ENCODE measurements at places on chromosomes 7 and 10.

GRCh38 chr7:25862261-25863004 is 289.6 kb upstream of the NFE2L3 start:
- DNase-seq = peak; percentile 100

- DNase-seq = no peak
These were observed 10.6 kb downstream of the SKIDA1 start for GRCh38 chr10:21514818-21515351.

DNA sequence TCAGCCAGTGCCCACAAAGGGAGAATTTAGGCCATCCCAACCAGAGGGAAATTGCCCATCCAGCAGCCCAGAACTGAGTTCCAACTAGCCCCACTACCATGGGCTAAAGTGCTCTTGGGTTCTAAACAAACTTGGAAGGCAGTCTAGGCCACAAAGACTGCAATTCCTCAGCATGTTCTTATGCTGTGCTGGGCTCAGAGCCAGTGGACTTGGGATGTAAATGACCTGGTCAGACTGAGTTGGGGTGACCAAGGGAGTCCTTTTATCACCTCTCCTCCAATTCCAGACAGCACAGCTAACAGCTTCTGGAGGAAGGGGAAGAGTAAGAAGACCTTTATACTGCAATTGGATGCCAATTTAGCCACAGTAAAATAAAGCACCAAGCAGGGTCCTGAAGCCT is 607.2 kb upstream of the KCND2 start:
- DNase-seq = no peak

GRCh38 chr10:30709229-30709628 is 79.7 kb upstream of the LYZL2 start:
- DNase-seq = no peak

DNA sequence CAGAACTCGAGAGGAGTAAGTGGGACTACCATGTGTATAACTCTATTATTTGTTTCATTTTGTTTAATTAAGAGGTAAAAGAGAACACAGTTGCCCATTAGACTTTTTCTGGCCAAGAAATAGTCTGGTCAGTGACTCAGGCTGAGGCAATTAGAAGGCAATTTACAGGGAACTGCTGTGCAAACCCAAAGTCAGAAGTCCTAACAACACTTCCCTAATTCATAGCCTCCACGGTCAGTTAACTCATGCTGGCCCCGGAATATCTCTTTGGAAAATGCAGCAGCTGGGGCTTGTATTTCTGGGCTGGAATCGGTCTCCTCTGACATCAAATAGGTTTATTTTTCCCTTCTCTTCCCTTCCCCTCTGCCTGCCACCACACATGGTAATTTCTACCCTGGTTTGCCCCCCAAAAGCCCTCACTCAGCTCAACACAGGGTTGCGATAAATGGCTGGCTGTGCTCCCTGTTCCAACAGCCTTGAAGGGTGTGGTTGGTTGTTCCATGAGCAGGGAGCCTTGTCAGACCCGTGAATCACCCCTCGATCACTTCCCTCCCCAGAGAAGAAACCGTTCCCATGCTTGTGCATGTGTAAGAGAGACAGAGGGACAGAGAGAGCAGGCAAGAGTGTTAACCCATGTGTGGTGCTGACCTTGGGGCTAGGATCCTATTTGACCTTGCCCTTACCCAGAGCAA is 5.3 kb downstream of the SH3PXD2A start:
- DNase-seq = peak; percentile 60

DNA sequence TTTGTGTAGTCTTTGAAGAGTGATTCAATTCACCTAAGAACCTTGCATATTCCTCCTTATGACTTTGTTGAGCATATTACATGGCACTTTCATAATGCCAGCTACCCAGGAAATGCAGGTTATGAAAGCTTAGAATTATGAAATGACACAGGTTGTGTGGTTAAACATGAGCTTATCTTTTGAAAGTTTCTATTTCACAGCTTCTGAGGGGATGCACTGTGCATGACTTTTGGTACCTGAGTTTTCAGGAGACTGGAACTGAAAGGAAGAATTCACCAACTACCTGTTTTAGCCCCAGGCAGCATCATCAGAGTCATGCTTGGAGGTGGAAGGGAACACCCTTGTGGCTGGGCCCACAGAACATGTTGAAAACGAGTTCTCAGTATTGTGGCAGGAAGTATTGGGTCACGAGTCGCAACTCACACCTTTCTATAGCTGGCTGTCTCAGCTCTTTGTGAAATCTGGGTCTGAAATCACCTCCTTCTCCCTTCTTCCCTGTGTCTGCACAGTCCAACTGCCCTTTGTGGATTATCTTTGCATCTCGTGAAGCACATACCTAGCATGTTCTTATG is 228.2 kb downstream of the PTEN start:
- peak; percentile 69 for DNase-seq

DNA sequence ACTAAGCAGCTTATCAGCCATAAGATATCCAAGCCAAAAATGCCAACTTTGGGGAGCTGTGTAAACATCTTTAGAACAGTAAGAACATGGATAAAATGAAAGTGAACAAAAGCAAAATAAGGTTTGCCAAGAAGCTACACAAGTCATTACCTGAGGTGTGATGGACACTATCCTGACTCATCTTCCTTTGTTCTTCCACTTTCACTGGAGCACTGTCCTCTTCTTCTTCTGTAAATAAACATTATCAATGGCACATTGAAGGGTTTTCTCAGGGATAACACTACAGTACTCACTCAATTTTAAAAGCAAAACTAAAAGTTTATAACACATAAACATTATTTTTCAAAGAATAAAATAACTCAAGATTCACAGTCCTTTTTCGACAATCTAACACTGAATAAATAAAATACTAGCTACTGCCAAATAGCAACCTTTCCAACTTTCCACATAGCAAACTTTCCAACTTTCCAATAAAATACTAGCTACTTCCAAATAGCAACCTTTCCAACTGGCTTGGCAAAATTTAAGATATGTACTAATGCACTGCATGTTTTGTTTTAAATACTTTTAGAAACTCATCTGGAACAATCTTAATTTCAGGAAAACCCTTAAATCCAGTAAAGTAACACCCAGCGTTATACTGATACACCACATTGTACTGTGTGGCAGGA is 174.1 kb downstream of the SKAP2 start:
- DNase-seq = no peak

DNA sequence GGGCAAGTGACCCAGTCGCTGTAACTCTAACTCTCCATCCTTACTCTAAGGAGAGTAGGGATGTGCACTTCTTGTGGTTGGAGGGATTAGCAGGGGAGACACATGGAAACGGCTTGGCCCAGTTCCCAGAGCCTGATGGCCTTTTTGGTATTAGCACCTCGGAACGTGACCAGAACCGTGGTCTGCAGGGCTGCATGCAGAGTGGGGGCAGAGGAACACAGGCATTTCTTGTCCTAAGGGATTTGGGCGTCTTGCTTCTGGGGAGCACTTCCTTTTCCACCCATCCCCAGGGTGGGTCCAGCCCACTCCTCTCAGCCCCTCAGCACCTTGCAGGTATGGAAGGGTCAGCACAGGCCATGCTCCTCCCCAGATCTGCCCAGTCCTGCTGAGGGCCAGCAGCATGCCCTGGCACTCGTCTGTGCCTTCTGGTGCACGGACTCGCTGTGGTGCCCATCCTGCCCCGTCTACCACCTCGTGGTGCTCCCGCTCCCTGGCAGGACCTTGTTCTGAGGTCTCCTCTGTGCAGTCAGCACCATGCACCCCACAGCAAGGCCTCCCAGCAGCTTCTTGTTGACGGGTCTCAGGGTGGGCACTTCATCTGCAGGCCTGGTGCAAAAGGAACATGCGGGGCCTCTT is 109.6 kb downstream of the ACTR3B start:
- no peak for DNase-seq

- DNase-seq = no peak
These were observed 90.1 kb downstream of the ABCC2 start for GRCh38 chr10:99872367-99873162.

- no peak for DNase-seq
These were observed 125.5 kb downstream of the SORBS1 start for GRCh38 chr10:95435548-95436279.

DNA sequence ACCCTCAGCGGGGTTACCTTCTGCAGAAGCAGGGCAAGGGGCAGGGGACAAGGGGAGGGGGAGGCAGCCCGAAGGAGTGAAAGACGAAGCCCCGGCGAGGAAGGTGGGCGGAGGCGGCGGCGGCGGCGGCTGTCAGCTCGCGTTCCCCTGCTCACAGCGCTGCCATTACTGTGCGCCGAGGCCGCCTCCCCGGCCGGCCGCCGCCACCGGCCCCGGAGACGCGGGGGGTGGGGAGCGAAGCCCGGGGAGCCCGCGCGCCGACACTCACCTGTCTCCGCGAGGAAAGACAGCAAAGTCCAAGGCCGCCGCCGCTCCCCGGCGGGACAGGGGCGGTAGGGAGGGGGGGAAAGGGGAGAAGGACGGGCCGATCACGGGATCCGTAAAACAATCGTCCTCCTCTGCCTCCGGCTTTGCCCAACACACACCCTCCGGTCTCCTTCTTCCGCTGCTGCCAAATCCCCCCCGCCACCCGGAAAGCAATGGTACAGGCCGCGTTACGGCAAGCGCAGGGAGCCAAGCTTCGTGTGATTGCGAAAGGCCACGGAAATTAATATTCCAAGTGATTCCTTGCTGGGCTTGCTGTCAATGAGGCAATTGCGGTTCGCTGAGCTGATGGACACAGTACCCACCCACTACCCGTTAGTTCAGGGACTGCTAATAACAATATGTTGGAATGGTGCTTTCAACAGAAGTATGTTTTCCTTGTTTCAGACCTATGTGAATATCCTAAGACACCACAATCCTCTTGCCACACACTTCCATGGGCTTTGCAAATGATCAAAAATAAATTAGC is at the start of gene CUL2:
TSS of gene CUL2 (minus strand) at position 180 of the 793 bp plus-strand sequence. CDS start 19,024 bp downstream, outside the sequence.
- peak; percentile 87 for DNase-seq

- DNase-seq = peak; percentile 92
These were observed 41.0 kb upstream of the OIT3 start for GRCh38 chr10:72852508-72852907.

GRCh38 chr10:103915796-103916195 is 2.2 kb downstream of the STN1 start:
- peak; percentile 53 for DNase-seq

- no peak for DNase-seq
These were observed 61.2 kb downstream of the AHR start for GRCh38 chr7:17359610-17360009.

DNA sequence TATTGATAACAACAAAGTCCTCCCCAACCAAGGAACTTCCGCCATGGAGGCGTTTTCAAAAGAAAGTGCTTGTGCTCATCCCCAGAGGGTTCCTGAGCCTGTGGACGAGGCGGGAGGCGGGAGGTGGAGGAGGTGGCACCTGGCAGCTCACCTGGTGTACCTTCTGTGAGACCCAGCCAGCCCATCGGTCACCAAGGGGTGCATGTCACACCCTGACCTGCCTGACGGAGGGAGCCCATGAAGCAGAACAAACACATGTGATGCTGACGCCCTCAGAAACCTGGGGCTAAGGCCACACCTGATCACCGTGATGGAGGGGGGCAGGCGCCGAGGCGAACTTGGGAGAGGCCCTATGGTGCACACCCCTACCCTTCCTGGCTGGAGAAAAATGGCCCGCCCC is 458.8 kb downstream of the DNAJB6 start:
- no peak for DNase-seq

GRCh38 chr10:85446827-85447226 is 919.8 kb downstream of the GRID1 start:
- DNase-seq = peak; percentile 58

DNA sequence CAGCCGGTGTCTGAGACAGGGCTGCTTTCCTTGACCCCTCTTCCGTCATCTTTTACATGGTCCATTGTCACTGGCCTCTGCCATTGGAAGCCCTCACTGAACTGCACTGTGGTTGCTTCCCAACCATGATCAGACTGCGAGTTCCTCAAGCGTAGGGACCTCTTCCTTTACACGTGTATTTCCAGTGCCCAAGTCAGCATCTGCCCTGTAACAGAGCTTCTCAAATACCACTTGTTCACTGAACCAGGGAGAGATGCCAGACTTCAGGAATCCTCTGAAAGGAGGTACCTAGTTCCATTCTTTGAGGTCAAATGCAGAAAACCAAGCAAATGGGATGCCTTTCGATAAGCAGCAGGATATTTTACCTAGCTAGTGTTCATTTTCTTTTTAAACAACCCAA is 145.1 kb downstream of the NRP1 start:
- DNase-seq = no peak

DNA sequence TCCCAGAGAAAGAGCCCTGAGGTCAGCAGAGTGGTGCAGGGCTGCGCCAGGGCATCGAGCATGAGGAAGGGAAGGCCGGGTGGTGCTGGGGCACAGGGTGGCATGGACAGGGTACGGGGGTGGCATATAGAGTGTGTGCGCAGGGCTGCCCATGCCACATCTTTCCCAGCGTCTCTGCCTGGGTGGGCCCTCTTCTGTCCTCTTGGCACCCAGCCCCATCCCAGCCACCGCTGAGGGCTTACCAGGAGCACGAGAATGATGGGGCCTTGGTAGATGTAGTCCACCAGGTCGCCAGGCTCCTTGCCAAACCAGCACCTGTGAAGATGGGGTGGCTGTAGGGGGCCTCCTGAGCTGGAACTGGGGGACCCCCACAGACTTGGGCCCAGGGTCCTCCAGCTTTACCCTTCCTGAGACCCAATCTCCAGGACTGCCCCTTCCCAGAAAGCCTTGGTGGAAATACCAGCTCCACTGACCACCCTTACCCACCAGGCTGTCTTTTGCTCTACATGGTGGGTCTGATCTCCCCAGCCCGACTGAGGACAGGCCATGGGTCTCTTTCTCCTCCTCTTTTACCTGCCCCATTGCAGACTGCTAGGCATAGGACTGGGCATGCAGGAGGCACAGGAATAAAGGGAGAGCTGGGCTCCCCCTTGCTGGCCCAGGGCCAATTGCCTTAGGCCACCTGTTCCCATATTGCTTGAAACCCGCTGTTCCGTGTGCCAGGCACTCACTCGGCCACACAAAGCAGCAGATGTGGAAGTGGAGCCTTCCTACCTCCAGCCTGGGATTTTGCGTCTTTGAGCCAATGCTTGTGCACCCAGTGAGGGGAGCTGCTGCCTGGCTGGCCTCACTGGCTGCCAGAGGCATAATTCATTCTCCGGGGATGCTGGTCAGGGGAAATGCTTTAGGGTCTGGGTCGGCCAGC is 21.7 kb downstream of the CRHR2 start:
- DNase-seq = no peak

DNA sequence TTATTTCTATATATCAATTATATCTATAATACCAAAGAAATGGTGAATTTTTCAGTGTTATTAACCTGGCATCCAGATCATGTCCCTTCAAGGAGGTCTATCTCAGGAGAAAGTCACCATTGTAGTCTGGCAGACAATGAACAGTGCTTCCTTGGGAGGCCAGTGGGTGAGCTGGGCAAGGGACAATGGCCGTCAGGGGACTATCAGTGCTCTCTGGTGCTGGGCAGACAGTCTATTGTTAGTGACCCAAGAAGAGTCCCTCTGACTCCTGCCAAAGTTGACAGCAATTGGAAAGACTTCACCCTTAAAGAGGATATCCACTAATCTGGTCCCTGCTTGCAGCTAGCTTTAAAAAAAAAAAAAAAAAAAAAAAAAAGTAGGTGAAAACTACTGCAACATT is 7.1 kb downstream of the JAZF1 start:
- DNase-seq = no peak

GRCh38 chr10:88920198-88920597 is 32.4 kb downstream of the ACTA2 start:
- DNase-seq = no peak

GRCh38 chr7:16833373-16833772 is 28.6 kb upstream of the AGR2 start:
- DNase-seq = no peak

GRCh38 chr10:17519457-17519856 is 65.1 kb upstream of the ST8SIA6 start:
- no peak for DNase-seq
